ENCODE measurements at places on chromosomes 1 and 21.
A peak's percentile ranks its signal among the peaks of the same experiment; 100 is the strongest.

GRCh38 chr1:45348966-45349677 lies 8.9 kb upstream of the MUTYH start:
- DNase-seq, result peak; percentile 17

- no peak for DNase-seq
Observed at GRCh38 chr1:17909634-17910033, 154.5 kb downstream of the ACTL8 start.

DNA sequence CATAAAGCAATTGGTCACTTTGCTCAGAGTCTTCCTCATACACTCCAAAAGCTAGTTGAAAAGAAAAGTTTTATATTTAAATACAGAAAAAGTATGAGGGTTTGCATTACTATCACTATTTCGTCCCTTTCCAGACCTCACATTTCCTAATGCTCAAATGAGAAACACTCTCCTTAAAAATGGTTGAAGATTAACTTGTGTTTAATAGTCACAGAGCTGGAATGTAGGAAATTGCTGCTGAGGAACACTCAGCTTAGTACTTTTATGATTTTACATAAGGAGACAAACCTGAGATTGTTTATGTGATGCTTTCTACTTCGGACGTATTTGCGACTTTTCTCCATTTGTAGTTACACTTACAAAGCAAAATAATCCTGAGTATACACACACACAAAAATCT lies 39.8 kb downstream of the MYSM1 start:
- no peak for DNase-seq

DNA sequence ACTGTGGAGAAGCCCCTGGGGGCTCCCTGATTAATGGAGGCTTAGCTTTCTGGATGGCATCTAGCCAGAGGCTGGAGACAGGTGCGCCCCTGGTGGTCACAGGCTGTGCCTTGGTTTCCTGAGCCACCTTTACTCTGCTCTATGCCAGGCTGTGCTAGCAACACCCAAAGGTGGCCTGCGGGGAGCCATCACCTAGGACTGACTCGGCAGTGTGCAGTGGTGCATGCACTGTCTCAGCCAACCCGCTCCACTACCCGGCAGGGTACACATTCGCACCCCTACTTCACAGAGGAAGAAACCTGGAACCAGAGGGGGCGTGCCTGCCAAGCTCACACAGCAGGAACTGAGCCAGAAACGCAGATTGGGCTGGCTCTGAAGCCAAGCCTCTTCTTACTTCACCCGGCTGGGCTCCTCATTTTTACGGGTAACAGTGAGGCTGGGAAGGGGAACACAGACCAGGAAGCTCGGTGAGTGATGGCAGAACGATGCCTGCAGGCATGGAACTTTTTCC lies 24.8 kb downstream of the PCSK9 start:
- DNase-seq, result no peak
